Right lobe of liver (tissue), 6 donors: ENCODE measurements at places on chromosomes 12 and 14. TPM values are rescaled to one million over a fixed set of nuclear protein-coding genes. Genes with fewer than 3 reads are reported as not detected.

Gene MAP1LC3B2
- total RNA-seq = 0.70 TPM

Gene CFAP54
- 0.12 TPM for total RNA-seq

Gene C14orf132
- 3.7 TPM for total RNA-seq

Gene EPYC
- not detected for total RNA-seq

Gene ZC2HC1C
- 3.0 TPM for total RNA-seq

Gene CSRP2
- 33.1 TPM for total RNA-seq

Gene CLEC4C
- total RNA-seq = not detected

Gene KCNMB4
- 0.79 TPM for total RNA-seq

Gene KRT74
- total RNA-seq = not detected

Gene FGD6
- 7.8 TPM for total RNA-seq

Gene BTBD7
- total RNA-seq = 8.1 TPM

Gene DBX2
- not detected for total RNA-seq

Gene KRT85
- total RNA-seq = not detected

Gene PLA2G1B
- not detected for total RNA-seq

Gene CISTR
- total RNA-seq = not detected

Gene DIO2
- not detected for total RNA-seq

Gene RTN1
- total RNA-seq = 1.9 TPM

Gene FBLN5
- total RNA-seq = 6.7 TPM

Gene MMP17
- 0.58 TPM for total RNA-seq

Gene SLC38A4
- 408 TPM for total RNA-seq

Gene TAS2R7
- not detected for total RNA-seq

Gene MGP
- 15.1 TPM for total RNA-seq

Gene TPI1
- 357 TPM for total RNA-seq
